ENCODE measurements at places on chromosomes 6 and 20.
A peak's percentile ranks its signal among the peaks of the same experiment; 100 is the strongest.

DNA sequence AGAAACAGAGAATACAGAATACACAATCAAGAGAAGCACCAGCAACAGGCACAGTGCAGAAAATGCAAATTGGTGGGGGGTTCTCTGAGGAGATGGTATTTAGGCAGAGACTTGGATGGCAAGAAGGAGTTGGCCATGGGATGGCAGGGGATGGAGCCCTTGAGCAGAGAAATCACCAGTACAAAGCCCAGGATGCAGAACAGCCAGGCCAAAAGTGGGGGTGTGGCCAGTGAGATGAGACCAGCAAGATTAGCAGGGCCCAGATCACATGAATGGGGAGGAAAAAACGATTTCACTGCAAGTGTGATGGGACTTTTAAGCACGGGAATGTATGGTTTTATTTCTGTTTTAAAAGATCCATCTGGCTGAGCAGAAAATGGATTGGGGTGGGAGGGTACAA lies 63.4 kb downstream of the TRAM2 start:
- DNase-seq: no peak

- DNase-seq: no peak
Observed at GRCh38 chr6:100490065-100490464, 25.3 kb upstream of the SIM1 start.

DNA sequence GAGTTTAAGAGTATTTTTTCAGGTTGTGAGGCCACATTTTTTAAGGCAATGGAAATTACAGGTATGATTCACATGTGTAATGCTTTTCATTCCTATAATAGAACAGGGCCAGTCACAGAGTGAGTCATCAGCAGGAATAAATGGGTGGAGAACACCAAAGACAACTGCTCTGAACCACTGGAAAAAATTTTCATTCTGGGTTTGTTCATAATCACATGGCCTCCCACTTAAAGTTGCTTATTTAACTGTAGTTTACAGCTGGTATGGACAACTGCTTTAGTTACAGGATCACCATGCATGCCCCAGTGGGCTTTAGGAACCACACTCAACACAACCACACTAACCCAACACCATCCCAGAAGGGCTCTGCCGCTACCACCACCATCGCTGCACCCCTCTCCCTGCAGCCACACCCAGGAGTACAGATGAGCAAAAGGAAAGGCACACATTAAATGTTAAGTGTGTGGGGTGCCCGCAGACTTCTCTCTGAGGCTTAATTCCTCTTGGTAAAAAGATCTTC lies 107.0 kb upstream of the DST start:
- no peak for DNase-seq

DNA sequence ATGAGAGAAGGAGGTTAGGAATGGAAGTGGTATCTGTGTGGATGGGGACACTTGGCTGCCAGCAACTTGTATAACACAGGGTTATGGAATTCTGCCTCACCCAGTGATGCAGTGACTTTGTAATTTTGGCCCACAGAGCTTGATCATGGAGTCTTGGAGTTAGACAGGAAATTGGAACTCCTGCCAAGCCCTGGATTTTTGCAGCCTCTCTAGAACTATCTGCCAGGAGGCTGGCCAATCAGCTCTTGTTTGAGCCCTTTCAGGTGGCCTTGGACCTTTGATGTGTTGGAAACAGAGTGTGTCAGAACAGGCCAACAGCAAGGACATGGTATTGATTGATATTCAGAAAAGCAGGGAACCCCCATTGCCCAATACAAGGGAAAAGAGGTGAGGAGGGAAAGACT lies 157.7 kb upstream of the GGTLC1 start:
- no peak for DNase-seq

GRCh38 chr6:33688006-33688405 lies 23.5 kb downstream of the UQCC2 start:
- no peak for DNase-seq

- no peak for DNase-seq
Observed at GRCh38 chr6:155253337-155253736, 10.5 kb upstream of the CLDN20 start.

- no peak for DNase-seq
Observed at GRCh38 chr20:58378704-58379103, 10.3 kb upstream of the VAPB start.

GRCh38 chr20:6708010-6708409 lies 59.5 kb upstream of the BMP2 start:
- DNase-seq: no peak

GRCh38 chr6:76166297-76166696 lies 93.8 kb upstream of the IMPG1 start:
- DNase-seq: no peak

DNA sequence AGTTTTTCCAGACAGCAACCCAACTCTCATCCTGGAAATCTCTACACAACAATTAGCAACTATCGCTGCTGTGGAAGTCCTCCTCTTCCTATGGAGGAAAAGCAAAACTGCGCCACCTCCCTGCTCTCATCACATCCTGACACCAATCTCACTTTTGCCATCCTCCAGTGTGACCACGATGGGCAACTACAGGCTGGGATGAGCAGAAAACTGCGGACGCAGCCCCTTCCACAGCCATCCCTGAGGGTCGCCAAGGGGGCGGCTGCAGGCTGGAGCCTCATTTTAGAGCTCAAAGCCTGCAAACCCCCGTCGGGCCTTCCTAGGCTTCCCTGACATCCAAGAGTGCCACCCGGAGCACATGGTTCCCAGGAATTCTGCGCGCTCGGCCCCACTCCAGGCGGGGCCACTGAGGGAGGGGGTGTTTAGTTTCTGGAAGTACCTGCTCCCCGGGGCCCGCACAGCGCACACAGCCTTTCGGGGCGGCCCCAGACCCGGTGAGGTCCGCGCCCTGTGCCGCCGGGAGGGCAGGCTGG lies 1.2 kb downstream of the TCFL5 start:
- peak; percentile 51 for DNase-seq

- DNase-seq: no peak
Observed at GRCh38 chr20:19626896-19627295, 131.2 kb upstream of the RIN2 start.

GRCh38 chr6:19590501-19591131 lies 246.6 kb upstream of the ID4 start:
- DNase-seq: no peak

DNA sequence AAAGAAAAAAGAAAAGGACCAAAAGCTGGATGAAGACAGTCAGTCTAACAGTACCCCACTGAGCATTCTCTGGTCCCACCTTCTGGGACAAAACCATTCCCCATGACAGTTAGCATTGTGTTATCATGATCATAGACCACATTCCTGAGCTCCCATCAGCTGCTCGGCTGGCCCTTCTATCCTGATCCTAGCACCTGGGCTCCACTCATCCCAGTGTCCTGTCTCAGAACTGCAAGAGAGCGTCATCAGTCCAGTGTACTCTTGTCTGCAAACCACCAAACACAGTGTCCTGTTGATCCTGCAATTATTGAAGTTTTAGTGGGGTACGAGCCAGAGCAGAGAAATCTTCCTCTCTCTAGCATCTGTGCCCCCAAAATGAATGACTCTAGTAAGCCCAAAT lies 16.0 kb upstream of the TAAR1 start:
- DNase-seq: no peak

GRCh38 chr20:17635332-17636244 lies 46.5 kb downstream of the RRBP1 start:
- no peak for DNase-seq

- DNase-seq: no peak
Observed at GRCh38 chr6:43434001-43434840, 6.9 kb downstream of the ABCC10 start.

DNA sequence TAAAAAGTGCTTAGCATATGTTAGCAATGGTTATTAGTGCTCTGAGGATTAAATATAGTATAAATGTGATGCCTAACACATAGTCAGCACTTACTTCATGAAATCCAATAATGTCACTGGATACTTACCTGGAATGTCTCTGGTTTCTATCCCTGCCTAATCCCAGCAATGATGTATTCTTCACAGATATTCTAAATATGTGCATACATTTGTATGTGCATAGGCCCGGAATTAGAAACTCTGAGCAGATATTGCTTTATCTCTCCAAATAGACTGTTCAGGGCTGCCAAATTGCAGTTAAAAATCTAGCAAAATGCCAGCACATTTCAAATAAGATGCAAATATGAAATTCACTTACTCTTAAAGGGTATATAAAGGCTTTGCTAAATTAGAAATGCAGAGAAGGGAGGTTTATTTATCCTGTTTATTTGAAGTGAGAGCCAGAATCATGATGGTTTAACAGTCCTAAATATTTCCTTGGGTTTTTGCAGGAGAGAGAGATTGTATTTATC lies 81.3 kb downstream of the SAMD5 start:
- no peak for DNase-seq

- DNase-seq: no peak
Observed at GRCh38 chr20:6855104-6855503, 87.6 kb downstream of the BMP2 start.

- peak; percentile 66 for DNase-seq
Observed at GRCh38 chr20:31869942-31870725, at the start of the genes DUSP15 and TTLL9. TSS of gene DUSP15 (minus strand) at chr20:31870527. CDS start at chr20:31870337, 190 bp downstream. TSS of gene TTLL9 (plus strand) at chr20:31870634. CDS start at chr20:31871127, 493 bp downstream.

- DNase-seq: no peak
Observed at GRCh38 chr6:85037221-85037620, 272.8 kb upstream of the TBX18 start.

- no peak for DNase-seq
Observed at GRCh38 chr6:80021591-80021990, 17.1 kb downstream of the TTK start.

DNA sequence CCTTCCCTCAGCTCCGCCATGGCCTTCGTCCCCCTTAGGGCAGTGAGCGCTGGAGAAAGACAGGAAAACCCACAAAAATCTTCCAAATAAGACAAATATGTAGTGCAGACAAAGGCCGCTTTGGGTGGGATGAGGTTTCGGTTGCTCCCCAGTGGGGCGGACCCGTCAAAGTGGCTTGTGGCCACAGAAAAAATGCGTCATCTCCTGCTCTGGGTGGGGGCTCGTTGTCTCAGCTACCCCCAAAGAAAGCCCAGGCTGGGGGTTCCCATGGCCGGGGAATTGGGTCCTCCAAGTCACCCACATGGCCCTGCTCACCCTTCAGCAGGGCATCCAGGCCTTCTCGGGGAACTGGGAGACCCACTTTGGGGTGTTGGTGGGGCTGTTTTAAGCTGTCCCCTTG lies 21.9 kb upstream of the SCUBE3 start:
- DNase-seq: no peak

DNA sequence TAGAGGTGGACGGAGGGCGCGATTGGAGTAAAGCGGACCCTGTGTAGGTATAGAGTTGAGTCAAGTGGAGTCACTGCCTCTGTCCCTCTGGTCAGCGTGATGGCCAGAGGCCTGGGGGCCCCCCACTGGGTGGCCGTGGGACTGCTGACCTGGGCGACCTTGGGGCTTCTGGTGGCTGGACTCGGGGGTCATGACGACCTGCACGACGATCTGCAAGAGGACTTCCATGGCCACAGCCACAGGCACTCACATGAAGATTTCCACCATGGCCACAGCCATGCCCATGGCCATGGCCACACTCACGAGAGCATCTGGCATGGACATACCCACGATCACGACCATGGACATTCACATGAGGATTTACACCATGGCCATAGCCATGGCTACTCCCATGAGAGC lies 479 bp downstream of the SLC39A7 start:
- DNase-seq: no peak

GRCh38 chr6:46684771-46685170 lies 2.9 kb upstream of the TDRD6 start:
- no peak for DNase-seq

GRCh38 chr6:21856844-21857243 lies 263.3 kb downstream of the SOX4 start:
- no peak for DNase-seq

DNA sequence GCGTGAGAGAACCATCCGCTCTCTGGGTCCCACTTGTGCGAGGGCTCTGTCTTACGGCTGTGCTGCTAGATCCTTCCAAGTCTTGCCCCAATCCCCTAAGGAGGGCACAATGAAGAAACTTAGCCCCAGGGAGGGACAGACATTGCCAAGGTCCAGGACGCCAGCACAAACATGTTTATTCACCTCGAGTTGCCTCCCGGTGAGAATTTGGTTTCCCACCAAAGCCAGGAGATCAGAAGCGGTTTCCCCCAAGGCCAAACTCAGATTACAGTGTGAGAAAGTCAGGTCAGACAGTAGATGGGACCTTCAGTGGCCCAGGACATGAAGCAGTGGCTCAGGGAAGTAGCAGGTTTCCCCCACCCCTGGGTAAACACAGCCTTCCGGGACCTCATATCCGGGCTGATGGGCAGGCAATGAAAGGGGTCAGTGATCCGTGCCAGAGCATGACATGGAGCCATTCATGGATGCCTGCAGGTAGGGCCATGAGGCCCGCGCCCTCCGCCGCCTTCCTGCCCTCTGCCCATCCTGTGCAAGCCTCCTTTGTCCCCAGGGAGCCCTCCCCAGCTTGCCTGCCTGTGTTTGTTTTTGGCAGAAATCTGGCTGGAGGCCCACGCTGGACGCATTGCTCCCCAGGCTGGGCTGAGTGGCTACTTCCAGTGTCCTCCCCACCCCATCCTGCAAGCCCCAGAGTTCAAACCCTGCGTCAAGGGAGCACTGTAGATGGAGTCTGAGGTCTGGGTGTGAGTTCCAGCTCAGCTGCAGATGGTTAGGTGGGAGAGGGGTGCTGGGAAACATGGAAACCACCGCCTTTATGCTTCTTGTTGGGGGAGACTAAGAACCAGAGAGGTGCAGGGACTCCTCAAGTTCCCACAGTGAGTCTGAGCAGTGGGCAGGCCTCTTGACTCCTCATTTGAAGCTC lies 2.0 kb downstream of the BPIFB2 start:
- DNase-seq: no peak

GRCh38 chr6:45772886-45773495 lies 242.7 kb downstream of the CLIC5 start:
- DNase-seq: no peak

DNA sequence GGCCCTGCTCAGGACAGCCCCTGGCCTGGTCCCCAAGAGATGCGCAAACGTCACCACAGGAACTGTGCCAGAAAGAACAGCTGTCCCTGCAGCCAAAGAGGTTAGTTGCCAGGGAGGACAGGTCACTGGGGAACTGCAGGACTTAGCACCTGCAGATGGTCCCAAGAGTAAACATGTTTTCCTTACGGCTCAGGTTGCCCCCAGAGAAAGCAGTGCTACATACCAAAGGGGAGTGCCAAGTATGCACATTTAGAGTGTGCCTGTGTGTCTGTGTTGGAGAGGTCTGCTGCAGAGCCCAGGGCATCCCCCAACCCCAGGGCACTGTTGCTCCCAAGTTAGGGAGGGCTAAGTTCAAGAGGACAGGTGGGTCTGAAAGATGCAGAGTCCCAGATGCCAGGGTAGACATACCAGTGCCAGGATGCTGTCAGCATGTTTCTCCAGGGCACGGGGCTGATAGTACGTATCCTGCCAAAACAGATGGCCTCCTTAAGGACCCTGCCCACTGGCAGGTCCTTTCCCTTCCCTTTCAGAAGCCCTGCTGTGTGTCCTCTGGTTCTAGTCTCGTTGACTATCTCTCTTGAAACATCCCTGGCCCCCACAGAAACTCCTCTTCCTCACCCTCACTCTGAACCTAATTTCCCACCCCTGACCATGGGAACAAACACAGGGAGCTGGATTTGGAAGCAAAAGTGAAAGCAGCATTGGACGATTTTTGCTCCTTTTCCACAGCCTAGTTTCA lies 1.3 kb downstream of the ABHD16A start:
- DNase-seq: no peak
